ENCODE measurements at places on chromosomes 12 and 14. TPM values are rescaled to one million over a fixed set of nuclear protein-coding genes. Genes with fewer than 3 reads are reported as not detected.

MDM2 gene
- 40.6 TPM for total RNA-seq

FOXA1 gene
- 2.2 TPM for total RNA-seq

DNA sequence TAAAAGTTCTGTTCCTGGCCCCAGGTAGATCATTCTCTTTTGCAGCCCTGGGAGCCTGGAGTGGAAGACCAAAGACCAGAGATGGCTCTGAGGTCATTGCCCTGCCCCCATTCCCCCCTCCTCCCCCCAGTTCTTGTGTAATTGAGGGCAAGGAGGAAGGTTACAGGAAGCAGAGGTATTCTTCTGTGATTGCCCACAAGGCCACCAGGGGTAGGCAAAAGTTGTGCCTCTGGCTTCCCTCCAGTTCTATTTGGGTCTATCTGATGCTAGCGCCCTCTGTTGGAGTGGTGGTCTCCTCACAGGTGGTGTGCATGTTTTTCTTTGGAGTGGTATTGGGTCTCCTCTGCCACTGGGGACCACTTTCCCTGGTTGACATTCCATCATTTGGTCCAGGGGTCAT lies 41.2 kb upstream of the CRY1 start:
- H3K36me3 ChIP-seq, result no peaks in the 10 kb centered on the region
- no peaks in the 10 kb centered on the region for H3K27me3 ChIP-seq
- DNase-seq, result peak; percentile 27
- H3K4me3 ChIP-seq, result no peak overlapping the region
- no peaks in the 10 kb centered on the region for H3K4me1 ChIP-seq
- no peak overlapping the region for H3K27ac ChIP-seq

DNA sequence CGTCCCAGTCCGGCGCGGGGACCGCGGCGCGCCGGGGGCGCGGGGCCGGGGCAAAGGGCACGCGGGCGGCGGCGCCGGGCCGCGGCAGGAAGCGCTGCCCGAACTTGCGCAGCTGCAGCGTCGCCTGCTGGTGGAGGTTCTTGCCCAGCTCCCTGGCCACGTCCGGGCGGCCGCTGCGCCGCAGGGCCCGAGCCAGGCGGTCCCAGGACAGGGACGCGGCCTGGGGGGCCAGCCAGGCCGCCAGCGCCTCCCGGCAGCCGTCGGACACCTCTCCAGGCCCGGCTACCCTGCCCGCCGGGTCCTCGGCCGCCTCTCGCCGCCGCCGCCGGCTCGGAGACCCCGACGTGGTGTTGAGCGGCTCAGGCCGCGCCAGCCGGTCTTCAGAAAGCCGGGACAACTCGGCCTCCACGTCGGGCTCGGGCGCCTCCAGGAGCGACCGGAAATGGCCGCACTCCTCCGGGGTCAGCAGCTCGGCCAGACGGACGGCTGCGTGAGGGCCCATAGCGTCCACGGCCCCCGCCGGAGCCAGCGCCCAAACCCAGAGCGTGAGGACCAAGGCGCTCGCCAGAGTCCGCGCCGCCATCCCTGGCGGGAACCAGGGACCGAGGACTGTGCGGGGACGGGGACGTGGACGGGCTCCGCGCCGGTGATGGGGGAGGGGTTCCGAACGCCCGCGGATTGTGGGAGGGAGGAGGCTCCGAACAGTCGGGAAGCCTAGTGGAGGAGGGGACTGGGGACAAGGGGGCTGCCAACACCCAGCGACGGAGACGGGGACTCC lies 34.0 kb downstream of the FIGNL2 start:
- peak overlapping the region; percentile 83 for H3K27ac ChIP-seq
- H3K27me3 ChIP-seq, result no peaks in the 10 kb centered on the region
- H3K4me3 ChIP-seq, result peak overlapping the region; percentile 76

ACOT4 gene
- 6.1 TPM for total RNA-seq

DNA sequence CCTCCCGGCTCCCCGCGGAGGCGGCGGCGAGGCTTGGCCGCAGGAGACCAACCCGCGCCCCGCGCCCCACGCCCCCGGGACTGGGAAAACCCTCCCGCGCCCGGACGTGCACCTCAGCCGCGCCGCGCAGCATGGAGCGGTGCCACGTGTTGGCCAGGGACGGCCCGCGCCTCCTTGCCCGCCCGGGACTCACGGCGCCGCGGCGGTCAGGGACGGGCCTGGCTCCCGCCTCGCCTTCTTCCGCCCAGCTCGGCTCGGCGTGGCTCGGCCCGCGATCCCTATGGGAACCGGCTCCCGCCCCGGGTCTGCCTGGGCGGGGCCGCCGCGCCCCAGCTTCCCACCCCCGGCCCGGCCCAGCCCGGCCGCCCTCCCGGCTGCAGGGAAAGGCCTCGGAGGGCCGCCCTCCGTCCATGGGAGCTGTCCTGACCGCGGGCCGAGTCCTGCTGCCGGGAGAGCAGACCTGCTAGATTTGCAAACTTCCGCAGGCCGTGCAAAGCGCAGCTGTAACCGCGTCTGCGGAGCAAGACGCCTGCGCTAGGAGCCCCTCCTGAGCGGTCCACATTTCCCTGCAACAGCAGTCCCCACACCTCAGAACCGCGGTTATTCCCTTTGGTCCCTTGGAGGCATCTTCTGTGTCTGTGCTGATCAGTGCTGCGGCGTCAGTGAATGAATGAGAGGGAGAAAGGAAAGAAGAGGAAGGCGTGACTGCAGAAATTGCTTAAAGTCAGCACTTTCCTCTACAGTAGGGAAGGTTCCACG lies at the start of gene CDKL1:
CDKL1 (minus strand) TSS at position 251 of the 759 bp plus-strand sequence. CDS start 1,013 bp downstream, outside the sequence.
- no peaks in the 10 kb centered on the region for H3K27me3 ChIP-seq
- H3K4me3 ChIP-seq, result peak within 1 kb of the TSS; percentile 73
- H3K4me1 ChIP-seq, result peaks cover 3% of the 10 kb centered on the region
- peak within 1 kb of the TSS; percentile 70 for H3K27ac ChIP-seq
- DNase-seq, result peak; percentile 62
- no peaks in the 10 kb centered on the region for H3K36me3 ChIP-seq

GRCh38 chr12:49105504-49106084 lies 5.1 kb downstream of the LMBR1L start:
- H3K4me3 ChIP-seq, result no peak overlapping the region
- no peaks in the 10 kb centered on the region for H3K36me3 ChIP-seq
- H3K4me1 ChIP-seq, result peaks cover 31% of the 10 kb centered on the region
- DNase-seq, result no peak

DNA sequence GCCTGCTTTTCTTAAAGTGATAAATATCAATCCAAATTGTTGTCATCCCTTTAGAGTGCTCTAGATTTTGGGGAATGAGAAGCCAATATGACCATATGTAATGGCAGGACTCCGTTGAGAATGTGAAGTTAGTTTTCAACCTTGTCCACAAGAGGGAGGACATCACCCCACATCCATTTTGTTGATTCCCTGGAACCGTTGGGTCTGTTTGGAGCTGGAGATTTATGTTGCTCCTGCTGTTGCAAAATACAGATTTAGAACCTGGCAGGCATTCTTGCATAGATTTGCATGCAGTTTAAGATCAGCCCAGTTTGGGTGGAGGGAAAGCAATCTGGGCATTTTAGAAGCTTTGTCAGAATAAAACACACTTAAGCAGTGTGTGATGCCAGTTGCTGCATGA lies 620.1 kb downstream of the NRXN3 start:
- H3K27ac ChIP-seq, result no peak overlapping the region
- H3K27me3 ChIP-seq, result no peaks in the 10 kb centered on the region
- H3K4me3 ChIP-seq, result no peak overlapping the region
- H3K4me1 ChIP-seq, result no peaks in the 10 kb centered on the region

- no peaks in the 10 kb centered on the region for H3K27me3 ChIP-seq
- H3K4me1 ChIP-seq, result no peaks in the 10 kb centered on the region
- no peak for DNase-seq
- H3K4me3 ChIP-seq, result no peak overlapping the region
- no peaks in the 10 kb centered on the region for H3K36me3 ChIP-seq
- no peak overlapping the region for H3K27ac ChIP-seq
Observed at GRCh38 chr14:73477618-73478266, 13.0 kb upstream of the RIOX1 start.

- H3K4me3 ChIP-seq, result no peak overlapping the region
- H3K4me1 ChIP-seq, result peaks cover 5% of the 10 kb centered on the region
- H3K36me3 ChIP-seq, result no peaks in the 10 kb centered on the region
- H3K27me3 ChIP-seq, result no peaks in the 10 kb centered on the region
- DNase-seq, result peak; percentile 86
- peak overlapping the region; percentile 59 for H3K27ac ChIP-seq
Observed at GRCh38 chr14:50342221-50343078, 30.3 kb downstream of the DMAC2L start.

CLEC14A gene
- 9.7 TPM for total RNA-seq

GPR84 gene
- 0.43 TPM for total RNA-seq

- no peaks in the 10 kb centered on the region for H3K36me3 ChIP-seq
- no peak for DNase-seq
- no peak overlapping the region for H3K27ac ChIP-seq
Observed at GRCh38 chr14:76413962-76414600, 38.1 kb downstream of the ESRRB start.

GNPTAB gene
- 41.3 TPM for total RNA-seq

P3H3 gene
- 18.8 TPM for total RNA-seq
